ELF-1 (cell line): ENCODE measurements at places on chromosomes 6 and 20.

DNA sequence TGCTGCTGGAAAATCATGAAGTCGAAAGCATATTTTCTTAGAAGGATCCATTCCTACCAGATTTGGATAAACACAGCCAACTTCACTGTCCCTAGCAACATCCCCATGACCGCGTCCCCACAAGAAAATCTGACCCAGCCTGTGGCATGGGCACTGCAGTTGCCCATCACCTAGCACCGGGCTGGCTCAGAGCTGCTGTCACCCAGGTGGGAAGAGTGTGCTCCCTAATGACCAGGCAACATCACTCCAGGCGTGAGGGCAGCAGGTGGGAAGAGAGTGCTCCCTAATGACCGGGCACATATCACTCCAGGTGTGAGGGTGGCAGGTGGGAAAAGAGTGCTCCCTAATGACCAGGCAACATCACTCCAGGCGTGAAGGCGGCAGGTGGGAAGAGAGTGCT lies 238.0 kb downstream of the TBXT start:
- no peak for DNase-seq

DNA sequence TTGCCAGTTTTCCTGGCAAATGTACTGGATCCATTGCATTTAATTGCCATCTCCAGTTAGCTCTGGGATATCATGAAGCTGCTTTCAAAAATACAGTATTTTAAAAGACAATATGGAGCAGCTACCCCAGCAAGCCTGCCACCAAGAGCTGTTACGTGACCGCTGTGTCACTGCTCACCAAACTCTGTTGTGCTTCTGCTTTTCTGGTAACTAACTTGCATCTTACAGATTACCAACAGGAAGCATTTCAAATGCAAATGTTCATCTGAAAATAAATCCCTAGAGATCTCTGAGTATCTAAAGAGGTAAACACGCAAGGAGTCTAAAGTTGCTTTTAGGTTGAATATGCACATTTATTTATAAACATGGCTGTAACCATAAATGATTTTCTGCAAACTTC lies 1008.3 kb downstream of the KIF16B start:
- no peak for DNase-seq

DNA sequence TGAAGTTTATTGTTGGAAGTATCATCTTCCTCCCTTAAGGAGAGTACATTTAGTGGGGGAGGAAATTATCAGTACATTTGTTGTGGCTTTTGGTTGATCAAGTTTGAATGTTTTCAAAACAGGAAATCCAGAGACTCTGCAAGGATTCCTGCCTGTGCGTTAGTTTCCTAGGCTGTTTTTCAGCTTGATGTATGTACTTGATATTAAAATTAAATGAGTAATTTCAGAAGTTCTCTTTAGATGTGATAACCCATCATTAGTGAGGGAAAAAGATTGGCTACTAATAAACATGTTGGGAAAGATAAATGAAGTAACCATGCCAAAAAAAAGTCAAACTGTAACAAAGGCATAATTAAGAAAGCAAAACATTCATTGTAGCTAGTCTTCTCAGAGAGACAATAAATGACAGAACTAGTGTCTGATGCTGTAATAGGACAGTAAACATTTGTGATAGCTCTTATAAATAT lies 88.0 kb upstream of the TULP1 start:
- DNase-seq: no peak

DNA sequence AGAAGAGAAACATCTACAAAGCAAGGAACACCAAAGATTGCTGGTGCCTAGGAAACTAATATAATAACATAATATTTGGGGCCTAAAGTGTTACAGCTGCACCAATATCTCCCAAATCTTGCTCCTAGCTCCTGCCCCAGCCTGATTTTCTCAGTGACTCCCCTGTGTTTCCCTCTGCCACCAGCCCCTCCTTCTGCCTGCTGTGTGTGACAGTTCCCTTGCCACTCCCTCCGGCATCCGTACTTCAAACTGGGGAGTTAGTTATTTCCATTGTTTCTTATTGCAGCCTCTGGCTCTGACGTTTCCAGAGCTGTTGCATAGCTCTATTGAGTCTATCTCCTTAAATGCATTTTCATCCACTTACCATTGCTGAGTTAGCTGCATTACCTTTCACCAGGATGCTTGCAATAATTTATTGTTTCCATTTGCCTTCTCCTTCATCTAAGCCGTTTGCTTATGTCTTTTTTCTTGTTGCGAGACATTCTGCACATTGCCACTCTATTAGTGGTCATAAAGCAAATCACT lies 43.1 kb downstream of the ESR1 start:
- peak; percentile 1 for DNase-seq

DNA sequence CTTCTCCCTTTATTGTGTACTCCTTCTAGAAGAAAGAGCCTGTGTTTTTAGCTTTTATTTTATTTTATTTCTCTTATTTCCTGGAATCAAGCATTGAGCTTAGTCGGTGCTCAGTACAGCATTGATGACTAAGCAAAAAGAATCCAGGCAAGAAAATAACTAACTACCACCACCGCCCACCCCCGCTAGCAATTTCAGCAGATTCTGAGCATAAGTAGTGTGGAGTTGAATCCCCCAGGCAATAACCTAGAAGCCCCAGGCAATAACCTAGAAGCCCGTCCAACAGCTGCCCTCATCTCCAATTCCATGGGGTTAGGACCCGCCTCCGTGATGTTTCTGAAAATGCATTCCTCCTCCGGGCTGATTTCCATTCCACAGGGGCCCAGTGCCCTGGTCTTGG lies 258.0 kb upstream of the TAB2 start:
- peak; percentile 49 for DNase-seq

GRCh38 chr20:40393197-40394079 lies 295.6 kb downstream of the MAFB start:
- no peak for DNase-seq

GRCh38 chr20:416950-417800 lies 9.1 kb downstream of the RBCK1 start:
- DNase-seq: no peak

GRCh38 chr6:4421837-4422236 lies 286.5 kb upstream of the ECI2 start:
- no peak for DNase-seq

DNA sequence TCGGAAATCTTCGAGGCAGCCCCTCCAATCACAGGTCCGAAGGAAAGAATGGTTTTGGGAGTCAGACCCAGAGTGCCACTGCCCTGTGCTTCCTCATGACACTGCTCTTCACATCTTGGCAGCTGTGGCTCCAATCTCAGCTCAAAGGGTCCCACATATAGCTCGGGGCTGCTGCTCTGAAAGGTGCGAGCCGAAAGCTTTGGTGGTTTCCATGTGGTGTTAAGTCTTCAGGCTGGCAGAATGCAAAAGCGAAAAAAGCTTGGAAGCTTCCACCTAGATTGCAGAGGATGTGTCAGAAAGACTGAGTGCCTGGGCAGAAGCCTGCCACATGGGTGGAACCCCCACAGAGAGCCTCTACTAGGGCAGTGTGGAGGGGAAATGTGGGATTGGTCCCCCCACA lies 314.3 kb upstream of the CHD6 start:
- no peak for DNase-seq

GRCh38 chr20:4267242-4267641 lies 251.9 kb upstream of the RNF24 start:
- DNase-seq: no peak

DNA sequence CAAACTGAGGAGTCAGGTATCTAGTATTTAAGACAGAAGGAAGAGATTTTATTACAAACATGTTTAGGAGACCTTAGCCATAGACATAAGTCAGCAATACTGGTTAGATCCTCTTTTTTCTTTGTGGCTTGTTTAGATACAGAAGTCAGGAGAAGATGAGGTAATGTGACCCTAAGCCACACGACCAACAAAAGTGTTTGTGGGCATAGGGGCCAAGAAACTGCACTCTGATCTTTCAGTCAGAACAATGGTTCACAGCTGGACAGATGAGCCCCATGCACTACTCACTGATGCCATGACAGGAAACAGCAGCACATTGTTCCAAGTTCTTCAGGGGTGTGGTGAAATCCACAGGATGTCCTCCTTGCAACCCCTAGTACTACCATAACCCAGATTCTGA lies 238.5 kb upstream of the RAB32 start:
- no peak for DNase-seq

- DNase-seq: no peak
Measured at GRCh38 chr20:51425347-51426106, 117.0 kb downstream of the NFATC2 start.

- DNase-seq: no peak
Measured at GRCh38 chr20:63132131-63132714, 83.7 kb downstream of the YTHDF1 start.

DNA sequence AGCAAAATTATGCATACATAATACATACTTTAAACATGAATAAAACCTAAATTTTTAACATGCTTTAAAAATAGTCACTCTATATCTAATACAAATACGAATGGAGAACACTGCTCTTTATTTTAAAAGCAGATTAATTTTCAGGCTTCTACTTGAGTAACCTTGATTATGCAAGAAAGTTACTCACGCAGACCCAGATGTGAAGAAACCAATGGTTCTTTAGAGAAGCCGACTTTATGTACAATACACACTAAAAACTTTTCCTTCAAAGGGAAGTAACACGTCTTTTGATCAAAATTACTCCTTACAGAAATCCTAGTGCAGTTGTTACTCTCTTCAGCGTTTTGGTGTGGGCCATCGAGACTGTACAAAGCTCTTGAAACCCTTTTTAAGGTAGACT lies 136.9 kb upstream of the SLC22A16 start:
- DNase-seq: no peak

DNA sequence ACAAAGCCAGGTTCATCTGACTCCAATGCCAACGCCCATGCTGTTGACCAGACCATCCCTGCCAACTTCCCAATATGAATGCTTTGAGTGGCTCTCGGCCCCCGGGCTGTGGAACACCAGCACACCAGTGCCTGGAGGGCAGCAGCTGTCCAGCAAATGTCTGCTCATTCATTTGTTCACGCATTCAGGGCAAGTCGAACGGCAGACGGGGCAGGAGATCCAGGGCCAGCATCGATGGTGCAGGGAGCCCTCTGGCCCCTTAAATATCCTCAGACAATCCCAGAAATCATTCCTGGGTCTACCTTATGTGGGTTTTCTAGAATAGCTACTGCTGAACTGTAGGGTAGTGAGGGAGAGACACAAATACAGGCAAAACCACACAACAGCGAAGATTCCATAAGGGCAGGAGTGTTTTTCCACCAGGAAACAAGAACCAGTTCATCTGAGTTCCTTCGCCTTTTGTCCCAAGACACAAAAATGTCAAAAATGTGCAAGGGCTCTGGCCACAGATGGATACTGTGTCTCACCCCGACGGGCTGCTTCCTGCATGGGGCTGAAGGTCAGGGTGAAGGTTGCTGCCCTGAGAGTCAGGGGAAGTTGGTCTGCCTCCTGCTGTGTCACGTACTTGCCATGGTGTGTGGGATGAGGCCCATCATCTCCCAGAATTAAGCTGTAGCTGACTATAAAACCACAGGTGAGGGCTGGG lies 15.5 kb downstream of the RIPOR3 start:
- DNase-seq: no peak

DNA sequence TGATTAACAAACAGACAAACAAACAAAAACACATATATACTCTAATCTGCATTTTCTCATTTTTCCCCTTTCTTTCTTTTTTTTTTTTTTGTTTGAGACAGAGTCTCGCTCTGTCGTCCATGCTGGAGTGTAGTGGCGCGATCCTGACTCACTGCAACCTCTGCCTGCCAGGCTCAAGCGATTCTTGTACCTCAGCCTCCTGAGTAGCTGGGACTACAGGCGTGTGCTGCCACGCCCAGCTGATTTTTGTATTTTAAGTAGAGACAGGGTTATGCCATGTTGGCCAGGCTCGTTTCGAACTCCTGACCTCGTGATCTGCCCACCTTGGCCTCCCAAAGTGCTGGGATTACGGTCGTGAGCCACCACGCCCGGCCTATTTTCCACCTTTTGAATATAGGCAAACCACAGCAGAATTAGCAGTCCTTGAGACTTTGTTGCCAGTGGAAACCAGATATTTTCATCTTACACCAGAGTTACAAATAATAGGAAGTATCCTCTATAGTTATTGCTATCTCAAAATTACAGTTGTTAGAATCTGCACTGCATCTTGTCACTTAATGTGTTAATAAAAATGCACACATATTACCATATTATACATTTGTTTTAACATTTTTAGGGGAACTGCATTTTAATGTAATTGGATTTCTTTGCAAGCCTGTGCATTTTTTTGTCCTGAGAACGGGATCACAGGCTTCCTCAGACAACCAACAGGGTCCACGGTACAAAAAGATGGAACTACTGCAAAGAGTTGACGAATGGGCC lies 208.2 kb upstream of the ZNF217 start:
- DNase-seq: no peak

DNA sequence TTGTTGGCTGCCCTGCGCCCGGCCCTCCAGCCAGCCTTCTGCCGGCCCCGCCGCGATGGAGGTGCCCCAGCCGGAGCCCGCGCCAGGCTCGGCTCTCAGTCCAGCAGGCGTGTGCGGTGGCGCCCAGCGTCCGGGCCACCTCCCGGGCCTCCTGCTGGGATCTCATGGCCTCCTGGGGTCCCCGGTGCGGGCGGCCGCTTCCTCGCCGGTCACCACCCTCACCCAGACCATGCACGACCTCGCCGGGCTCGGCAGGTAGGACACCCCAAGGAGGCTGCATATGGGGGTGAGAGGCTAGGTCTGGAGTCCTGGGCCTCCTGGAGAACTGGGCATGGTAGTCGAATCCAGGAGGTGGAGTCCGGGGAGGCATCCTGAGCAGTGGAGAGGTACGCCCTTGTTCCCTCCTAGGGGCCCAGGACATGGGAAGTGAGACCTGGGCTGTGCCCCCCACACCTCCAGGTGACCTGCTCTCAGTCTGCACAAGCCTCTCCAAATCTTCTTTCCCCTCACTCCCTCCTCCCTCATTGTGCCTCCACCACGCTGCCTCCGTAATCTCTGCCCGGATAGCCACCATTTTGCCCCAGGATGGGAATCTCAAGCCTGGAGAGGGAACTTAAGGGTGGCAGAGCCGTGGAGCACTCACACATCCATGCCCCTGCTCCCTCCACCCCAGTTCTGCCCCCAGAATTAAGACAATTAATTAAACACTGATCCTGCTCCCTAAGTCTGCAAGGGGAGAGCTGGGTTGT lies 541 bp downstream of the CDC25B start:
- DNase-seq: no peak

DNA sequence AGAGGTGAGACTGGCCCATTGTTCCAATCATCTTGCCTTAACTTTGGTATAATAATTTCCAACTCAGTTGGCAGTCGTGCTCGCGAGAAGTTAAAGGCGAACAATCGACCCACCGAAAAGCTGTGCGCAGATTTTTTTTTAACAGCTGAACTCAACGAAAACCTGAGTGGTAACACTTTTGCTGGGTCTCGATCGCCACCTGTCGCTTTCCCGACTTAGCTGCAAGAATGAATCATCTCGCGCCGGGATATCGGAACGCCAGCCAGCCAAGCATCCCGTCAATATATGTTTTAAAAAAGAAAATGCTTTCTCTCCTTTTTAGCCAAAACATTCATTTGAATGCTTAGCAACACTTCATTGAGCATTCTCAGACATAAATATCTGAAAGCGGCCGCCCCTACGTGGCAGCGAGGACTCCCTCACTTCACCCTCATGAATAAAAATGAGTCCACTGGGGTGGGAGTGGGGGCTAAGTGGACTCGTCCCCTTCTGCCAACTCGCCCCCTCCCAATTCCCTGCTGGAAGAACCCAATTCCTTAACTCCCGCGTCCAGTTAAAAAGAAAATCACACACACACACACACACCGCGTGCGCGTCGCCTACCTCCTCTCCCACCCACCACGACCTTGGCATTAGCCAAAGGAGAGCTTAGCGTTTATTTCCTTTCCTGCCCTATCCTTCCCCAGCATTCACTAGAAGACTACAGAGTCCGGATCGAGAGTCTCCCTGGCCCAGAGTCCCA lies 1.5 kb downstream of the COL12A1 start:
- DNase-seq: peak; percentile 70
